ENCODE measurements at places on chromosomes 1 and 21.
A peak's percentile ranks its signal among the peaks of the same experiment; 100 is the strongest.

DNA sequence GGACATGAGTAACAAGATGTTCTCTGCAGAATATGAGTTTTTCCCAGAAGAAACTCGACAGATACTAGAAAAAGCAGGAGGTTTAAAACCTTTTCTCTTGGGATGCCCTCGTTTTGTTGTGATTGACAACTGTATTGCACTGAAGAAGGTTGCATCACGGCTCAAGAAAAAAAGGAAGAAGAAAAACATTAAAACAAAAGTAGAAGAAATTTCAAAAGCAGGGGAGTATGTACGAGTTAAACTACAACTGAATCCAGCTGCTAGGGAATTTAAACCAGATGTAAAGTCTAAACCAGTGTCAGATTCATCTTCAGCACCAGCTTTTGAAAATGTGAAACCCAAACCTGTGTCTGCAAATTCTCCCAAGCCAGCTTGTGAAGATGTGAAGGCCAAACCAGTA lies 92.5 kb downstream of the TTC3 start:
- DNase-seq = no peak

GRCh38 chr1:225842074-225842473 lies 32.1 kb downstream of the EPHX1 start:
- peak; percentile 27 for DNase-seq

DNA sequence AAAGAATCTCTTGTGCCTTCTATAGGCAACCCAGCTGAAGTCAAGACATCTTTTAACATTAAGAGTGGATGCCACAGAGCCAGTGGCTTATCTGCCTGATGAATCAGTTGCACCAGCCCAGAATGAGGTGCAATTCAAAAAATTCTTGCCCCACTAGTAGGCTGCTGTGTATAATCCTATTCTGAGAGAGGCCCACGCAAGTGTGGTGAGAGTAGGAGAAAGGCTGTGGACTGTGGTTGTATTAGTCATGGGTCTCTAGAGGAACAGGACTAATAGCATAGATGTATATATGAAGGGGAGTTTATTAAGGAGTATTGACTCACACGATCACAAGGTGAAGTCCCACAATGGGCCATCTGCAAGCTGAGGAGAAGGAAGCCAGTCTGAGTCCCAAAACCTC lies 216.4 kb downstream of the LTN1 start:
- no peak for DNase-seq

- peak; percentile 33 for DNase-seq
These were observed 3.8 kb downstream of the MXRA8 start for GRCh38 chr1:1354271-1355247.

DNA sequence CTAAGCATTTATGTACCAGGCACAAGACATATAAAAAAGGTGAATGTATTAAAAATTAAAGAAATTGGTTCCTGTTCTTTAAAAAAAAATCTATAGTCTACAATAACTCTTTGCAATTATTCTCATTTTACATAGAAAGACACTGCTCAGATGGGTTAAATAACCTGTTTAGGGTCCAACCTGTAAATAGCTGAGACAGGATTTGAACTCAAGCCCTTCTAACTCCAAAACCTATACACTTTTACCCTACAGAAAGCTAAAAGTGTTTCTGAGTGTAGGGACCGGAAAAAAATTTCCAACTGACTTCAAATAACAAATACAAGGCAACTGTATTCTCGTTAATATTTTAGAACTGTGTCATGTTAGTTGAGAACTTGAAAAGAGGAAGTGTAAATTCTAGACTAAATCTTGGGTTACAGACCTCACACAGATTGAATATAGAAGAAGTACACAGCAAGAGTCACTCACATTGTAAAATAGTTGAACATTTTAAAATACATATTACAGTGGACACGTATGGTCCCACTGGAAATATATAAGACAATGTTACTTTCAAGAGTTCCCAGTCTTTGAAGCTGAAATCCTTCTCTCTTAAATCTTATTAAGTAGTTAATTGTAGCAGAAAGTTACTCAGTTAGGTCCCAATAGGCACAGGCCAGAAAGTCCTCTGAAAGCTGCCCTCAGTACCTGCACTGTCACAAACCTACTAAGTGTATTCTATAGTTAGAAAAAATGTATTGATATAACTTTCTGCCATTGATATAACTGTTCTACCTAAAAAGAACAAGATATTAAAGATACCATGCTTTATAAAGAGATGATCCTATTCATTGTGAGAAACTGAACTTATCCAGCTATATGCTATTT lies 7.3 kb downstream of the EDEM3 start:
- no peak for DNase-seq

DNA sequence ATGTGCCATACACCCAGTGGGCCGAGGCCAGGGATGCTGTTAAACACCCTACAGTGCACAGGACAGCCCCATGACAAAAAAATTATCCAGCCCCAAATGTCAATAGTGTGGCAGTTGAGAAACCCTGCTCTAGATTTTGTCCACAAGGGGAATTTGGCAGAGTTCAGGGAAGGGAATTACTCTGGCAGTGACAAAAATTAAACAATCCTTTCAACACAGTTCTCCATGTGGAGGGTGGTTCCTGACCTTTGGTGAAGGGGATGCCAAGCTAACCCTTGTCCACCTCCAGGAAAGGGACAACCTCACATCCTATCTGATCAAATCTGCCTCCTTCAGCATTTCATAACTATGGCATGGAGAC lies 28.4 kb upstream of the CD84 start:
- no peak for DNase-seq

- DNase-seq = no peak
These were observed 24.9 kb upstream of the CYYR1 start for GRCh38 chr21:26597981-26598380.

DNA sequence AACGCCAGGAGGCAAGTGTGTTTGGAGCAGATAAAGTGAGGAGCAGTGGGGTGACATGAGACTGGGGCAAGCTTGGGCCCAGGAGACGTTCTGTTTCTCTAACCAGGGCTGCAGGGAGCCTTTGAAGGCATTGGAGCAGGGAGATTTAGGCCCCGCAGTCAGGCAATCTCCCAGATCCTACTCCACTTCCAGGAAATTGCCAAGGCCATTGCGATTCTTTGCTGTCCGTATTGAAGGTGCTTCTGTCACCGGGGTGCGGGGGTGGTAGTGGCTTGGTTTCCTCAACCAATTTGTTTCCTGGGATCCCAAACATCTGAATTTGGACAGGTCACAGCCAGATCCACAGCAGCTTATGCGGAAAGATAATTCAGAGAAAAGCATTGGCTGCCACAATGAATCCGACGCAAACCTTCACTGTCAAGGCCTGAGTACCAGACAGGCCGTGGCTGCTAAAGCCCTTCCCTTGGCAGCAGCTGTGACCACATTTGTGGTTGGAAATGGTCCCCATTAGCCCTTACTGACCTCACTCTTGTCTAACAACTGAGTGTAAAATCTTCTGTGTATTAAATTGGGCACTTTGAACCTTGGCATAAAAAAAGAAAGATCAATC lies 385.6 kb downstream of the PTPRU start:
- no peak for DNase-seq

GRCh38 chr1:227140376-227140775 lies 177.9 kb downstream of the CDC42BPA start:
- no peak for DNase-seq

GRCh38 chr1:153099461-153100045 lies 5.2 kb upstream of the SPRR2E start:
- no peak for DNase-seq

- DNase-seq = peak; percentile 3
These were observed 110.6 kb downstream of the HS2ST1 start for GRCh38 chr1:87024936-87025540.

- peak; percentile 68 for DNase-seq
These were observed 2.5 kb upstream of the APOBEC4 start for GRCh38 chr1:183655562-183656075.

- DNase-seq = no peak
These were observed 131.0 kb downstream of the CSMD2 start for GRCh38 chr1:34034036-34034435.

DNA sequence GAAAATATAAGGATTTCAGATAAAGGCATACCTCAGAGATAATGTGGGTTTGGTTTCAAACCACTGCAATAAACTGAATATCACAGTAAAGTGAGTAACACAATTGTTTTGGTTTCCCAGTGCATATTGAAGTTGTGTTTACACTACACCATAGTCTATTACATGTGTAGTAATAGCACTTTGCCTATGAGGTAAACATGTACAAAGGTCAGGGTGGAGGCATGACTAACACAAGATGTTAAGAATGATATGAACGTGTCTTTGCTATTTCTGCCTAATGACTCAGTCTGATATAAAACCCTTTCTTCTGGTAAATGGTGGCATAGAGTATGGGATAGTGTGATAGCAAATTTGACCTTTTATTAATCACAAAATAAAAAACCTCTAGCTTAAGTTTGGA lies 621.5 kb upstream of the ADGRL2 start:
- no peak for DNase-seq

GRCh38 chr1:81834921-81835698 lies 34.4 kb downstream of the ADGRL2 start:
- DNase-seq = no peak

DNA sequence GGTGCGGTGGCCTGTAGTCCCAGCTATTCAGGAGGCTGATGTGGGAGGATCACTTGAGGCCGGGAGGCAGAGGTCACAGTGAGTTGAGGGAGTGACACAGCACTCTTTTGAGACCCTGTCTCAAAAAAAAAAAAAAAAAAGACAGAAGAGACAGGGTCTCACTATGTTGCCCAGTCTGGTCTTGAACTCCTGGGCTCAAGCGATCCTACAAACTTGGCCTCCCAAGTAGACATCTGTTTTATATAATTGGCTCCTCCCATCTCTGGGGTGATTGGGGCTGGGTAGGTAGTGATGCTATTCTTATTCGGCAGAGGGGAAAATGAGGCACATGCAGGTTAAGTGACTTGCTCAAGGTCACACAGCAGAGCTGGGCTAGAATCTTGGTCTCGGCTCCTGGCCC lies 23.6 kb upstream of the VPS13D start:
- DNase-seq = no peak

Measured in CD4-positive, alpha-beta T cell treated with Interferon alpha-2 for 1 hour (primary cell).